Myocyte (in vitro differentiated cells): ENCODE measurements at places on chromosomes 1 and 21. TPM values are rescaled to one million over a fixed set of nuclear protein-coding genes. Genes with fewer than 3 reads are reported as not detected.

- no peak for DNase-seq
Observed at GRCh38 chr1:29999595-29999994, 723.8 kb downstream of the MATN1 start.

DNA sequence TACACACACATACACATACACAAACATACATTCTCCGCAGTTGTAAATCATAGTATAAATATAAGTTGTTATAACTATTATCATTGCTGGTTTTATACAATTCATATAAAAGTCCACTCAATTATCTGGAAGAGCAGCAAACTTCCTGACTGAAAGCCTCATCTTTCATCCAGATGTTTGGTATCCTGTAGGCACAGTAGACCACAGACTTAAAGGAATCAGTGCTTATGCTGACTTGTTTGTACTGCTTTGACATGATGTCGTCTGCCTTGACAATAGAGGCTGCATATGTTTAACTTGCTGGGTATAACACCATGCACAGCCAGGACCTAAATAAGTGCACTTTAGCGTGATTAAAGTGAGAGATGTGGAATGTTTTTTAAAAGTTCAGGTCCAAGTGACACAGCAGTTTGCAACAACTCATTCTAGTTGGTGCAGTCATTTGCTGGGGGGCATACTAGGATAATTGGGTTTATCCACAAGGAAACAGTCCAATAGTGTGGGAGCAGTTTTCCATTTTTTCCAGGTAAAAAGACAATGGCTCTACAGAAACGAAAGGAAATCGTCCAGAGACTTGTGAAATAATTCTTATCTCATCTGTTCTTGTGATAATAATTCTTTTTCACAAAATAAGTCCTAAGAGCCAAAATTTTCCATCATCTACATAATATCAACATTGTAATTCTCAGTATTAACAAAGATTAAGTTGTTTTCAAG is 110.3 kb upstream of the TSPAN2 start:
- no peak for DNase-seq

GRCh38 chr1:147539122-147539575 is 2.2 kb upstream of the BCL9 start:
- DNase-seq: peak; percentile 87

DNA sequence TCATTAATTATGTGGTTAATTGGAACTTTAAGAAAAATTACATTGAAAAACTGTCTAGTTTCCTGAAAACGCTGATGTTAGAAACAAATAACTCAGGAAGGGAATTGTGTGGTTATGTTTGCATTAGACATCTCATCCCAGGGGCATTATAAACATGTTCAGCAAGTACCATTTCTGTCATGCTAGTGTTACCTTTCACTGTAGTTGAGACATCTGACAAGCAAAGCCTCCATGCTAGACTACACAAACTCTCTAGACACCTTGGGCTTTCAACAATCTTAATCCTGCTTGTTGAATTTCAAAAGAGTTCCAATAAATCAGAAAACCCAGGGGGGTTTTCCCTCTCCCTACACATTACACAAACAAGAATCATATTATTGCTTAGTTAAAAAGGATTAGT is 536.8 kb downstream of the KCNT2 start:
- DNase-seq: no peak

DNA sequence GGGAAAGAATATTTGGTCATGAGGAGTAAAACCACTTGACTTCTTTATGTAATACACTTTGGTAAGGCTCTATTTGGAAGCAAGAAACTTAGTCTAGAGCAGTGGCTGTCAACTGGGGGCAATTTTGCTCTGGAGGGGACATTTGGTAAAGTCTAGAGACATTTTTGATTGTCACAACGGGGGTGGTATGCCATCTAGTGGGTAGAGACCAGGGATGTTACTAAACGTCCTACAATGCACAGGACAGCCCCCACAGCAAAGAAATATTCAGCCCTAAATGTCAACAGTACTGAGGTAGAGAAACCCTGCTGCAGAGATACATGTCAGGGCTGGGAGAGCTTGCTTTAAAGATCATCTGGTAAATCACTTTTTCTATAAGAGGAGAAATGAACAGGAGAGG is 13.5 kb downstream of the FUCA1 start:
- no peak for DNase-seq

DNA sequence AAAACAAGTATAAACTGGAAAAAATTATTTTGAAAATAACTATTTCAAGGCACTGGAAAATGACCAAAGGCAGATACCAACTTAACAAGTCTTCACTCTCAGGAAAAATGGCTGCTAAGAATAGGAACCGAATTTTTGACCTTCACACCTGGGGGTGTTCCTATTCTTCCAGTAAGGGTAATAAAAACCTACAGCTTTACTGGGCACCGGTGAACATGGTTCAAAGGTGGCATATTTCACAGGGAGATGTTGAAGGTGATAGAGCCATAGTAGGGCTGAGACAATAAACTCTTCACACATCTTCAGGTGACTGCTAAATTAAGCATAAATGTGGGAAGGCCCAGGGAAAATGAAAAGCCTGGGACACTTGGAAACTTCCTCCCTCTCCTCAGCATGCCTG is 65.4 kb upstream of the IFFO2 start:
- no peak for DNase-seq

- no peak for DNase-seq
Observed at GRCh38 chr1:230381585-230381984, 44.5 kb downstream of the PGBD5 start.

- no peak for DNase-seq
Observed at GRCh38 chr1:244157731-244158438, 106.8 kb downstream of the ZBTB18 start.

DNA sequence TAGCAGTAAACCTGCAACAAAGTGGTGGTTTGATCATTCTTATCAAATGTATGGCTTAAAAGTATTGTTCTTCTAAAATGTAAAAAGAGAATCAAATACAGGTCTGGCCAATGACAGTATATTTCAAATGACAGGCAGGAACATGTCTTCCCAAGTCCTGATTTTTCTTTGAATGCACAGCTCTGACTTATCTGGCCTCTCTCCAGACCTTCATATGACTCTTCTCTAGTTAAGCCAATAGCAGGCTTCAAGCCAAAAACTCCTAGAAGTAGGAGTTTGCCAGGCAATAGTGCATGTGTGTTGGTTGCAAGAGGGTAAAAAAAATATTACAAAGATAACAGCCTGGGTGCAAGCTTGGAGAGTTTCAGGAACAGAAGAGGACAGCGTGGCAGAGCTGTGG is 345.5 kb downstream of the SMYD3 start:
- DNase-seq: peak; percentile 45

DNA sequence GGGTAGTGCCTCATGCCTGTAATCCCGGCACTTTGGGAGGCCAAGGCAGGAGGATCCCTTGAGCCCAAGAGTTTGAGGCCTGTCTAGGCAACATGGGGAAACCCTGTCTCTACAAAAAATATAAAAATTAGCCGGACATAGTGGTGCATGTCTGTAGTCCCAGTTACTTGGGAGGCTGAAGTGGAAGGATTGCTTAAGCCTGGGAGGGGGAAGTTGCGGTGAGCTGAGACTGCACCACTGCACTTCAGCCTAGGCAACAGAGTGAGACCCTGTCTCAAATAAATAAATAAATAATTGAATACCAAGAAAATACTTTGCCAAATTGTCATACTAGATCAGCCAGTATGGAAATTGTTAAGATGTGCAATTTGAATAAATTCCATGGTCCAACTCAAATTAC is 5.9 kb upstream of the RBBP5 start:
- DNase-seq: no peak

DNA sequence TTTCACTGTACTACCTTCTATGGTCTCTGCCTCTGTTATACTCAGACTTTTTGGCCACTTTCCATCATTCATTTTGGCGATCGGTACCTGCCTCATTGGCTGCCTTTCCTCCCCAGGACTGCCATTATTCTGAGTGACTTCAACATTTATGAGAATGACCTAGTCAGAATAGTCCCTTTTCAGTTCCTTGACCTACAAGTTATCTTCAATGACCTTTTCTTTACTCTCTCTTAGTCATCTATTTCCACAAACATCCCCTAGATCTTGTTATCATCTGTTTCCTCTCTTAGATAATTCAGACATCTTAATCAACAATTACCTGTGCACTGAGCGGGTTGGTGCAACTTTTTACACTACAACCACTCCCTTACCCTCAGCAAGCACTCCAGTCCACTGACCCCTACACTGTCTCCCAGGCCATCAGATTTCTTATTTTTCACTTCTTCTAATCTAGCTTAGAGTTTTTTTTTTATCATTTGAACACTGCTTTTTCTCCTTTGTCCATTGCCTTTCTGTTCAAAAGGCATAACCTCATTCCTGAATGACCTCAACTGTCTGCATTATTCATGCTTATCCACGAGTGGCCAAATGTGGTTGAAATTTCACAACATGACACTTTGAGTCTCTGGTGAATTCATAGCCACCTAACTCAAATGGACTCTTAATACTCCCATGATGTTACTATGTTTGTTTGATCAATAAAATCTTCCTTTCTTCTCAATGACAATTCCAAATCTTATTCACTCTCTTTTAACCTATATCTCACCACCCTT is 112.7 kb downstream of the HMCN1 start:
- DNase-seq: no peak

GRCh38 chr1:240967070-240967724 is 355.2 kb upstream of the GREM2 start:
- peak; percentile 24 for DNase-seq

DNA sequence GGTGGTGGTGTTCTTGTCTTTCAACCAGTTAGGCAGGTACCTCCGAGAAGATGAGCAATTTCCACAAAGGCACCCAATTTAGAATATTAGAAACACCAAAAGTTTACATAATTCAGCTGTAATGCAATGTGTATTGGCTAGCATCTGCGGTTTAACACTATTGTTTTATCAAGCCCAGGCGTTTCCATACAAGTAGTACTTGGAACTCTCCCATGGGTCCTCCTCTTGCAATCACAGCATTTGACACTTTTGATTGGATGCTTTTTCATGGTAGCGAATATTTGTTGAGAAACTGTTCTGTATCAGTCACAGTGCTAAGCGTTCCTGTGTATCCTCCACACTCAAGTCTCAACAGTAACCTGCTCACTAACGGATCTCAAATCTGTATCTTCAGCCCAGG is 20.1 kb upstream of the MAP1LC3C start:
- DNase-seq: no peak

- peak; percentile 87 for DNase-seq
Observed at GRCh38 chr1:202304375-202304774, 37.4 kb downstream of the UBE2T start.

GRCh38 chr21:40139636-40140035 is 272.4 kb downstream of the PCP4 start:
- no peak for DNase-seq

GRCh38 chr1:231626535-231626950 is at the start of gene DISC1:
Gene DISC1 (plus strand): TSS chr1:231626790. CDS start chr1:231626868, 78 bp downstream.
- DNase-seq: peak; percentile 82

DNA sequence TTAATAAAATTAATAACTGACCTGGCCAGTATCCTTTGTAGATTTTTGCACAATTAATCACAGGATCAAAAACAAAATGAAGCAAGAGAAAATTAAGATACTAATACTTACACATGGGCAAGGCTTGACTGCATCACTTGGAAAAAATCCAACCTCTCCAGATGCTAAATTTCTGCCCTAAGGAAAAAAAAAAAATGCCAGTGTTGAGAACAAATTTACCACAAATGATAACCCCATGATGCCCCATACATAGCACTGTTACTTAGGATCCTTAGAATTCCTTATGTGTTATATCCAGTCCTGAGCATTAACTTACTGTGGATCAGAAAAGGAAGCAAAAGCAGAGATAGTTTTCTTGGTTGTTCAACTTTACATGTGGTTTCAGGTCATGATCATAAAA is 347.5 kb downstream of the VAV3 start:
- DNase-seq: no peak

- DNase-seq: no peak
Observed at GRCh38 chr1:232586679-232587078, 43.3 kb downstream of the SIPA1L2 start.

GRCh38 chr1:182698971-182699370 is 14.6 kb upstream of the RGS8 start:
- DNase-seq: no peak

GRCh38 chr21:32813265-32813903 is 41.8 kb upstream of the PAXBP1 start:
- DNase-seq: peak; percentile 72

DNA sequence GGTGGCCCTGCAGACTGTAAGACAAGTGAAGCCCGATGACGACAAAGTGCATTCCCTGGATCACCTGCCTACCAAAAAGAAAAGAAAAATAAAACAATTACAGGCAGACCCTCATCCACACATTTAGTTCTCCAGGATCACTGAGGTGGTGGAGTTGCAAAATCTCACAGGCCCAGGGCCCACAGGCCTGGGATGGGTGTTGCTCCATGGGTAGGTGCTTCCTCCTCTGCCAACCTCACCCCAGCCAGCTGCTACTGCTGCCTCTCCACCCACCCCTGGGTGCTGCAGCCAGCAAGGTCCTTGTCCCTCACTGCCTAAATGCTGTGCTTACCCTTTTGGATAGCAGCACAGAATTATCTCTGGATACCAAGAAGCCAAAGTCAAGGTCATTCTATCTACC is 146.4 kb upstream of the GALNT2 start:
- no peak for DNase-seq

DNA sequence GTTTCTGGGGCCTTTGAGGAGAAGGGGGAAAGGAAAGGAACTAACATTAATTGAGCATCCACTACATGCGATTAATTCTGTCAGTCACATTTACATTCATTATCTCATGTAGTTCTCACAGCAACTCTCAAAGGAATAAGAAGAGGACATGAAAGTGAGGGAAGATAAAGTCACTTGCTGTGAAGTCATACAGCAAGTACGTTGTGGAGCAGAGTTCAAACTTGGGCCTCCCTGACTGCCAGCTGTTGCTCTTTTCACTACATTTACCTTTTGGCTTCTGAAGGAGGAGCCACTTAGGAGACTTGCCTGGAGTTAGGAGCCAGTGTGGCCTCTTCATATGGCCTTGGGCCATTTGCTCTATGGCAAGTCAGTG is 6.2 kb downstream of the ZNF691 start:
- DNase-seq: peak; percentile 22

GRCh38 chr1:61757950-61758349 is 15.7 kb downstream of the PATJ start:
- peak; percentile 2 for DNase-seq

TLR5 gene
- total RNA-seq: 0.75 and 2.3 TPM in 2 replicates

DNAI4 gene
- total RNA-seq: 5.6 and 5.9 TPM in 2 replicates

FAM177B gene
- total RNA-seq: not detected in 2 replicates

MARK1 gene
- 0.08 TPM in 1 of 2 replicates, not detected in the other for total RNA-seq

PTGS2 gene
- total RNA-seq: not detected in 2 replicates

SPRR1A gene
- total RNA-seq: not detected in 2 replicates

DIO1 gene
- total RNA-seq: not detected in 2 replicates

PLA2G4A gene
- not detected in 2 replicates for total RNA-seq

CLCA2 gene
- total RNA-seq: 0.62 and 0.83 TPM in 2 replicates

TLCD4 gene
- 5.3 and 9.1 TPM in 2 replicates for total RNA-seq
